ENCODE measurements at places on chromosomes 6 and 20.

GRCh38 chr6:31842053-31842452, 14.5 kb downstream of the HSPA1B start:
- DNase-seq: no peak

DNA sequence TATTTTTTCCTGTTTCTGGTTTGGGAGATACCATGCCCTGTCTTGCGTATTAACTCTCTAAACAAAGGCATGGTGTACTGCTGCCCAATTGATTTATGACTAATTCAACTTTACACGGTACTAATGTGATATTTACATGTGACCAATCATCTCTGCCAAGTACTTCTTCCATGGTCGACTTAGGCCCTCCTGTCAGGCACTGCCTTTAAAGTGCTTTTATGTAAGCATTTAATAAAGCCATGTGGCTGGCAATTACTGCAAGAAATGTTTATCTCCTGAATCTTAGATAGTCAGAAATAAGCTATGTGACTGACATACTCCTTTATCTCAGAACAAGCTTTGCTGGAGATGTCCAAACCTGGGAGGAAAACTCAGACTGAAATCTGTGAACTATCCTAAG, 323.4 kb downstream of the BTBD3 start:
- no peak for DNase-seq

- DNase-seq: no peak
Observed at GRCh38 chr20:64254156-64254555, 1.4 kb upstream of the PCMTD2 start.

- DNase-seq: no peak
Observed at GRCh38 chr6:84057908-84058307, 24.3 kb downstream of the MRAP2 start.

GRCh38 chr6:132758689-132759088, 985 bp upstream of the VNN2 start:
- no peak for DNase-seq

DNA sequence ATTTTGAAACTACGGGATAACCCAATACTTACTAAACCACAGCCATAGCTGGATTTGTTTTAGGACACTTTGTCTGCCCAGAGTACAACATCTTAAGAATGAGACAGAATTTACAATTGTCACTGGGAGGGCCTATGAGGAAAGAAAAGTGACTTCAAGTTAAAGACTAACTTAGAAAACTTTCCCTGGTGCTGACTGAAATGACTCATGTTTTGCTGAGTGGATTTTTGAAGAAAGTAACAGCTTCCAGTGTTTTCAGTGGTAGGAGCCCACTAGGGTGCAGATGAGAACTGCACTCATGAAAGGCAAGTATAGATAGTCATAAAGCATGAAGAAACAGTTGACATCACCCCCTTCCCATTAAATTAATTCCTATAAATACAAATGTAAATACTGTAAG, 988.2 kb upstream of the MAP3K7 start:
- no peak for DNase-seq

DNA sequence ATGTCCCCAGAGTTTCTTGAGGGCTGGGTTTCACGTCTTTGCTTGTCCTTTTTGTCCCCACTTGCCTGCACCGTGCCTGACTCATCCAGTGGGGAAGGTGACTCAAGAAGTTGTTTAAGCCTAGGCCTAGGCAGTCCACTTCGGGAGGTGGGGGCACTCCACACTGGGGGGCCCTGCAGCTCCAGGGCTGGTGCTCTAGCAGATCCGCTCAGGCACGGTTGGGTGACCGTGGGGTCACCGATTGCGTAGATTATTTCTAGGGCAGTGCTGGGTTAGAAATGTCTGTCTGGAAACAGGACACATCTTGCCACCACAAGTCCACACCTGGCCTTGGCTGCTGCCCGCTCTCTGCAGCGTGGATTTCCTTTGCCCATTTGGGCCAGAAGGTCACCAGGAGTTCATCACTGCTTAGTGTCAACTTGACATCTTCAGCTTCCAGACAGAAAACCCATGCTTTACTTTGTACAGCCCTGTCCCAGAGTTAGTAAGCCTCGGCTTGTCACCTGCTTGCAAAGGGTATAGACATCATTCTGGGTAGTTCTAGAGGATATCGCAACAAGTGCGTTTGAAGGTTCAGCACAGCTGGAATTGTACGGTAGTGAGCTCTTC, 13.6 kb upstream of the C20orf144 start:
- no peak for DNase-seq

GRCh38 chr6:52566201-52566600, 10.7 kb downstream of the TRAM2 start:
- DNase-seq: no peak

GRCh38 chr6:79034865-79035264, 43.2 kb downstream of the PHIP start:
- no peak for DNase-seq

DNA sequence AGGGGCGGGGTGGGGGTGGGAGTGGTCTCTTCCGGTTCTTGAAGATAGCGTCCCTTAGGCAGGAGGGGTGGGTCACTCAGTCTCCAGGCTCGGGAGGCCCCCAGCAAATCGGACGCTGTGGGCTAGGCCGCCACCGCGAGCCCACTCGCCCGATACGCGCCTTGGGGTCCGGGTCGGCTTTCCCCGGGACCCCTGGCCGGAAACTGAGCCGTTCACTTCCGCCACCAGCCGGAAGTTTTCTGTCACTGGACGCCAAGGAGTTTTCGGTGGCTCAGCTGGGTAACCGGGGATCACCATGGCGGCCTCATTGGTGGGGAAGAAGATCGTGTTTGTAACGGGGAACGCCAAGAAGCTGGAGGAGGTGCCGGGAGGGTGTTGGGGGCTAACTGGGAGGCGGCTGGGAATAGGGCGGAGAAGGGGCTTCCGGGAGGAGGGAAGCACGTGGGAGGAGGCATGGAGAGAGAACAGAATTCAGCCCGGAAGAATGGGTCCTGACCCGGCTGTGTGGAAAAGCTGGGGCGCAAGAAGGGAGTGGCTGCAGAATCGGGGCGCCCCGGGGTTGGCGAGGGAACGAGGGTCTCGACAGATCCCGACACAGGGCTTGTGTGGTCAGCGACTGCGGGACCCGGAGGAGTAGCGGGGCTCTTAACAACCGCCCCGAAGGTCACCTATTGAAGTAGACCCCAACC, at the start of gene ITPA:
Gene ITPA, plus strand, starts transcription at position 242 of the 689 bp plus-strand sequence. Its CDS starts 54 bp downstream, at position 296.
- peak; percentile 29 for DNase-seq

DNA sequence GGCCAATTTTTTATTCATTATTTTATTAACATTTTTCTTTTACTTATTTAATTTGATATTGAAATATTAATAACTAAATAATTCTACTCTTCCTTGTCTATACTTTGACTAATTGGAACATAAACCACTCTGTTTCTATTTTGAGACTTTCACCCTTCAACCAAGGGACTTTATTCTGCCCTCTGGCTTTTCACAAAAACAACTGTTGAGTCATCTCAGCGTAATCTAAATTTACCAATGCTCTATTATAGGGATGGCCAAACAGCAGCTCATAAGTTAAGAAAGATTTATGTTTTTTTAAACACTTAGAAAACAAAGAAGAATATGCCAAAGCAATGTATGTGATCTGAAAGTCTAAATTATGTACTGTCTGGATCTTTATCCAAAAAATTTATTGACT, 46.7 kb downstream of the DOP1A start:
- no peak for DNase-seq

DNA sequence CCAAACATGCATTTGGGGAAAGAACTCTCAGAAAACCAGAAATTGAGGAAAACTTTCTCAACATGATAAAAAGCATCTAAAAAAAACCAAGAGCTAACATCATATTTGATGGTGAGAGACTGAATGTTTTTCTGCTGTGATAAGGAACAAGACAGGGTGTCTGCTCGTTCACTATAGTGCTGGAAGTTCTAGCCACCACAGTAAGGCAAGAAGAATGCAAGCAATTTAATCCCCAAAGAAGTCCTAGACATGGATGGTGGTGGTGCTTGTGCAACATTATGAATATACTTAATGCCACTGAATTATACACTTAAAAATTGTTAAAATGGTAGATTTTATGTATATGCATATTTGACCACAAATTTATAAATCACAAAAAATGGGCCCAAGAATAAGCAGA, 53.4 kb downstream of the LYRM2 start:
- no peak for DNase-seq

GRCh38 chr6:67775333-67775732, 859.7 kb upstream of the ADGRB3 start:
- DNase-seq: no peak

GRCh38 chr6:155130161-155130853, 133.5 kb upstream of the CLDN20 start:
- no peak for DNase-seq

DNA sequence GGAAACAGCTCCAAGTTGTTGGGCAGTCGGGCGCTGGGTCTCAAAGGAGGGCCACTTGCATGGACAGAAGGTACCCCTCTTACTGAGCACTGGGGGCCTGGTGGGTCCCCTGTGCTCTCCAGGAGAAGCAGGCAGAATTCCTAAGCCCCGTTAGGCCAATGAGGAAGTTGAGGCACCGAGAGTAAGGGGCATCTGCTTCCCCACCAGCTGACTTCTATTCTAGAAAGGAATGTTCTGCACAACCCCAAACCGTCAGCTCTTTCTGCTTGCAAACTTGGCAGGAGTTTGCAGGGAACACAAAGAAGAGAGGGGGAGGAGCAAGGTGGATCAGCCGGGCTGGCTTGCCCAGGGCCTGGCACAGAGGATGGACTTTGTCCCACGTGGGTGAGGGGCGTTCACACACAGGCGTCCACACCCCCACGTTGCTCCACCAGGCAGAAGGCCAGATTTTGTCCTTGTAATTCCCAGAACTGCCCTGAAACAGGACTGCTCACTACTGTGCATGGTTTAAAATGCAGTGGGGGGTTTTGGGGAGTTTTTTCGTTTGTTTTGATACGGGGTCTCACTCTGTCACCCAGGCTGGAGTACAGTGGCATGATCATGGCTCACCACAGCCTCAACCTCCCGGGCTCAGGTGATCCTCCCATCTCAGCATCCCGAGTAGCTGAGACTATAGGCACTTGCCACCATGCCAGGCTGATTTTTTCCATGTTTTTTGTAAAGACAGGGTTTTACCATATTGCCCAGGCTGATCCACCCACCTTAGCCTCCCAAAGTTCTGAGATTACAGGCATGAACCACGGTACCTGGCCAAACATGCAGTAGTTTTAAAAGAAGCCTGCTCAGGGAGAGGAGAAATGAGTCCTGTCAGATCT, 93.3 kb downstream of the SNX5 start:
- no peak for DNase-seq

GRCh38 chr6:20162515-20162914, 49.8 kb downstream of the MBOAT1 start:
- no peak for DNase-seq
